ENCODE measurements at places on chromosomes 1 and 21.

DNA sequence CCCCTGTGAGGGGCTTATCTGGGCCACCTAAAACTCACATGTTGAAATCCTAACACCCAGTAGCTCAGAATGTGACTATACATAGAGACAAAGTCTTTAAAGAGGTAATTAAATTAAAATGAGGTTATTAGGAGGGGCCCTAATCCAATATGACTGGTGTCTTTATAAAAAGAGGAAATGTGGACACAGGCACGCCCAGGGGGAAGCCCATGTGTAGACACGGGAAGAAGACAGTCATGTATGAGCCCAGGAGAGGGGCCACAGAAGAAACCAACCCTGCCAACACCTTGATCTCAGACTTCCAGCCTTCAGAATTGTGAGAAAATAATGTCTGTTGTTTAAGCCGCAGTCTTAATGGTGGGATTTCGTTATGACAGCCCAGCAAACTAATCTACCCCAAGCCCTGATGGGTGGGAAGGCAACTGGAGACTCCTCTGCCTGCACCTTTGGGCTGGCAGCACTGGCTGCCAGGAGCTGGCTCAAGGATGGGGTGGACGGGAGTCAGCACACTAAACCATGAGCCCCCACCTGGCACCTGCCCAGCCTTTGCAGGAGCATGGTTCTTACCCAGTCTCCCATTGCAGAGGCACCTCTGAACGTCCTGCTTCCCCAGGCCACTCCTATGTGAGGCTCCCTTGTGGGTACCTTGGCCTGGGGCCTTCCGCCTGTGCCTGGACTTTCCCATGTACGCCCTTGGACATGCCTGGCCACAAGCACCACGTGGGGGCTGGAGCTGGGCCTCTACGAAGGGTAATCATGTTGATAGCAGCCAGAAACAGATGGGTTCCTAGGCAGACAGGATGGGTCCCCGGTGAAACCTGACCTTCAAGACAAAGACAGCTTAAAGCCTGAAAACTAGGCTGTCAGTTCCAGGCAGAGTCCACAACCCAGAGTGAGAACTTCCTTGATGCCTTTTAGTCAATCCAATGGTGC is 57.1 kb upstream of the DMRTB1 start:
- peak; percentile 43 for DNase-seq

DNA sequence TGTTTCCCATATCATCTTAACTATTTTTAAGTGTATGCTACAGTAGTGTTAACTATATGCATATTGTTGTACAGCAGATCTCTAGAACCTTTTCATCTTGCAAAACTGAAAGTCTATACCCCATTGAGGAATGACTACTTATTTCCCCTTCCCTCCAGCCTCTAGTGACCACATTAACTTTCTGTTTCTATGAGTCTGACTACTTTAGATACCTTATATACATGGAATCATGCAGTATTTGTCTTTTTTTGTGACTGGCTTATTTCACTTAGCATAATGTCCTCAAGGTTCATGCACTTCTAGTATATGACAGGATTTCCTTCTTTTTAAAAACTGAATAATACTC is 96.5 kb upstream of the BTG3 start:
- no peak for DNase-seq

DNA sequence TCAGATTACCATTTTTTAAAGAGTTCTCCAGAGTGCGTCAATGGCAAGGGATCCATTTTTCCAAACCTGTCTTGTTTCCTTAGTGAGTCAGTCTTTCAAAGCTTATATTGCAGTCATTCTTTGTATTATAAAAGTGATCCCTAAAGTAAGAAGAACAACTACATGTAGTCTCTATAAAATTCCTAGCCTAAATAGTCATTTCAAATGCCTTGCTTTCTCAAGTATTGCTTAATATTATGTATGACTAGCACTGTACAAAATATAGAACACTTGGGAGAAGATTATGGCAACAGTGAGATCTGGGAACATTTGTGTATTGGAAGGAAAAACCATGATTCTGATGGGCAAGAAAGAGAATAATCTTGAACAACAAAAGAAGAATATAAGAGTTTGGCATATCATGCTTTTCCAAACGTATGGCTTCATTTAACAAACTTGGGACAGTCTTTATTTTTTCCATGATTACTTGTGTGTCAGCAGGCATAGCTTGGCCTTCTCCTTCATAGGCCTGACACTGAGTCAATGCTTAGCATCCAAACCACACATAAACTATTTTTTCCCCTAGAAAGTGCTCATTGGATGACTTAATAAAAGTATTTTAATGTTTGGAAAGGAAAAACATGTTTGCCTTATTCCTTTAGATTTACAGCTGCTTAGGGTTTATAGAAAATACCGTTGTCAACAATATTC is 547.4 kb downstream of the LTN1 start:
- no peak for DNase-seq

- no peak for DNase-seq
Observed at GRCh38 chr1:27136998-27137542, 17.9 kb downstream of the SLC9A1 start.

GRCh38 chr1:228902781-228903433 is 167.6 kb downstream of the RHOU start:
- peak; percentile 91 for DNase-seq

DNA sequence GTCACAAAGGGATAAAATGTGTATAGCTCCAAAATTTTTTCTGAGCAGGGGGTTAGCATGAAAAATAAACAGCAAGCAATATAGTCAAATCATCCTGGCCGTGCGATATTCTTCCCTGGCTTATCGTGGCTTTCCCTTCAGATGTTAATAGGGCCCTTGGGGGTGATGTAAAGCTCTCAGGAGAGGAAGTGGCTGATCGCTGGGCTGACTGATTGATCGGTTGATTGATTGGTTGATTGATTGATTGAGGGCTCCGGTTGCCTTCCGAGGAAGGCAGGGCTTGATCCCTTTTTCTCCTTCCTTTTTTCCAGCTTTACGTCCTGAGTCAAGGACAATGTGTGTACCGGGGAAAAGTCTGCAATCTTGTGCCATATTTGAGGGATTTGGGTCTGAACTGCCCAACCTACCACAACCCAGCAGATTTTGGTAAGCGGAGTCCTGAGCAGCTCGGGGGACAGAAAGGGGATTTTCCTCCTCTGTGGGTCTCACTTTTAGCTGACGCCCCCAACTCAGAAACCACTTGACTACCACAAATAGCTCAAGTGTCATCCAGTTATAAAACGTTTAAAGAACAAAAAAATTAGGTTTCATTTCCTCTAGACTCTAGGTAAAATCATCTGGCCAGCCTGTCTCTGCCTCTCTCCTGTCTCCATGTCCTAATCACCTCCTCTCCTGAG is 29.5 kb downstream of the TFF3 start:
- DNase-seq, result no peak

- DNase-seq, result no peak
Observed at GRCh38 chr1:154272999-154273563, 652 bp downstream of the HAX1 start.

DNA sequence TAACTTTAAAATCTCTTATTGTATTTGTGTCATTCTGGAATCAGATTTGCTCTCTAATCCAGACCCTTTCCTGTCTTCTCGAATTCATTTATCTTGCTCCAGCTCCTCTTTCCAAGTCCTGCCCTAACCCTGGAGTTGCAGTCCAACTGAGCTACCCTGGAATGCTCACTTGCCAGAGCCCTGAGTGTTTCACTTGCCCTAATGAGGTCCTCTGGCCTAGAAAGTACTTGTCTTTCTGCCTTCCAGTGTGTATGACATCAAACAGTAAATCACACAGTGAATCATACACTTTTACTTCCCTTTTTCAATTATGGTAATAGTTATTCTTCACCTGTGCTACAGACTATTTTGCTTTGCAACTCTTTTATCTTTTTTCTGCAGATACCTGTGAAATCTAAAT is 96.9 kb downstream of the NEK7 start:
- no peak for DNase-seq

- DNase-seq, result no peak
Observed at GRCh38 chr21:36609654-36610053, 89.3 kb upstream of the SIM2 start.

GRCh38 chr1:77371396-77371795 is 89.6 kb downstream of the AK5 start:
- DNase-seq, result no peak

DNA sequence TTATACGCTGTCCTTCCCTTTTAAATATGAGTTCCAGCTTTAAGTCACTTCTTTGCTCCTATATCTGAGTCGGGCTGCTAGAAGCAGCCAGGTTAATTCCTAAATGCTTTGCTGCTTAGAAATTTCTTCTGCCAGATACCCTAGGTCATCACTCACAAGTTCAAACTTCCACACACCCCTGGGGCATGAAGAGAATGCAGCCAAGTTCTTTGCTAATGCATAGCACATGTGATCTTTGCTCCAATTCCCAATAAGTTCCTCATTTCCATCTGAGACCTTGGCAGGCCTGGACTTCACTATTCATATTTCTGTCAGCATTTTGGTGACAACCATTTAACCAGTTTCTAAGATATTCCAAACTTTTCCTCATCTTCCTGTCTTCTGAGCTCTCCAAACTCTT is 14.5 kb upstream of the APP start:
- no peak for DNase-seq

GRCh38 chr1:115949156-115949555 is 27.2 kb upstream of the SLC22A15 start:
- DNase-seq, result no peak

- DNase-seq, result no peak
Observed at GRCh38 chr1:157429601-157430240, 122.6 kb downstream of the FCRL5 start.

GRCh38 chr1:41400225-41400624 is 39.0 kb downstream of the FOXO6 start:
- no peak for DNase-seq

- no peak for DNase-seq
Observed at GRCh38 chr21:44360159-44360558, 6.7 kb downstream of the TRPM2 start.

DNA sequence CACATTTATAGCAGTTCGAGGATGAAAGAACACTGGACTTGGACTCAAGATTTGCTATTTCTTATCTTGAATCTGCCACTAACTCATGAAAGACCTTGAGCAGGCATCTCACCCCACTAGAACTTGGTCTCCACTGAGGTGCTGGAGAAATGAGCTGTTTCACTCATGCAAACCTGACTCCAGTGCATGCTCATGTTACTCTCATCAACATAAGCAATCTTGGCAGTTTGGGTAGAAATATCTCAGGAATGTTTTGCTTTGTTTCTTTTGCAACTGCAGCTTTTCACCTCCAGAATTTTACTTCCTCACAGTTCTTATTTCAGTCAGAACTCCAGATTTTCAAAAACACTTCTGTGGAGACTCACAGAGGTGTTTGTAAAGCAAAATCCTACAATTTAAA is 46.2 kb upstream of the DAB1 start:
- DNase-seq, result no peak

DNA sequence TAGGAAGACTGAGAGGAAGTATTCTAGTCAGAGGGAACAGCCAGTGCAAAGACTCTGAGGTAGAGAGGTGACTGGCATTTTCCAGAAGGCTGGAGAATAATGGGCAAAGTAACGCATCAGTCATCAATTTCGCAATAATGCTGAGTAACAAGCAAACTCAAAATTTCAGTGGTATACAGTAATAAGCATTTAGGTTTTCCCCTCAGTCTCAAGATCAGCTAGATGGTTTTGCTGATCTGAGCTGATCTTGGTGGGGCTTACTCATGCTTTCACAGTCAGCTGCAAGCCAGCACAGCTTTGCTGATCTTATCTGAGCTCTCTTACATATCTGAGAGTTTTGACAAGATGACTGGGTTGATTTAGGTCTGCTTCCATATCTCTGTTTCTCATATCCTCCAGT is 108.7 kb downstream of the TSEN15 start:
- no peak for DNase-seq

DNA sequence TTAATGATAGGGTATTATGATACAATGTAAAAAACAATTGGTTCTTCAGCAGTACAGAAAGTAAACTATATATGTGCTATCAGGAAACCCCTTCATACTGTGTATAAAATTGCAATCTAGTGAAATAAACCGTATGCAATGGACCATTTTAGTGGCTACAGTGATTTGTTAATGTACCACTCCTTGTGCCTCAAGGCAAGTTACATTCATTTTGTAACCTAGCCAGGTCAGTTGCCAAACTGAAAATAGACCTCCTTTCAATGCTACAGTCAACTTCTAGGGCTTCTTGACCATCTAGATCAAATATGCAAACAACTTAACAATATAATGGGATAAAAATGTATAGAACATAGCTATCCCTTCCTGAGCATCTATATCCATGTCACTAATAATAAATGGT is 52.0 kb upstream of the RAVER2 start:
- DNase-seq, result no peak

DNA sequence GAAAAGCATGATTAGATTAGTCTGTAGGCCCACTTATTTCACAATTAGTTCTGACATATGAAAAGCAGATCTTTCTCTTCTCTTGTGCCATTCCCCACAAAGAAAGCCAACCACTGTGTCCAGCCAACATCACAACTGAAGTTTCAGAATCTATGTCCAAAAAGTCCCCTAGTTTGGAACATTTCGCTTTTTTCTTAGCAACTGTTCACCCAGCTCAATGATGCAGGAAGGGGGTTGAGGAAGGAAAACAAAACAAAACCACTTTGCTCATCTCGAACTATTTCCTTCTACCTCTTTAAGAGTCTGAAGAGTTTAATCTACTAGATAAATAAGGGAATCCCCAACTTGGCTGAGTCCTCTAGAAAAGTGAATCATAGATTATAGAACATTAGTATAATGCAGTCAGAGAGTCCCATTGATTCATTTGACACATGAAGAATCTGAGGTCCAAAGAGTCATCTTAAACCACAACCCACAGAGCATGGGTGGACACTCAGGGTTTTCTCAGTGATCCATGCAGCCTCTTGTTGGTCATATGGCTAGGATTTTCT is 159.3 kb upstream of the SGIP1 start:
- DNase-seq, result no peak

DNA sequence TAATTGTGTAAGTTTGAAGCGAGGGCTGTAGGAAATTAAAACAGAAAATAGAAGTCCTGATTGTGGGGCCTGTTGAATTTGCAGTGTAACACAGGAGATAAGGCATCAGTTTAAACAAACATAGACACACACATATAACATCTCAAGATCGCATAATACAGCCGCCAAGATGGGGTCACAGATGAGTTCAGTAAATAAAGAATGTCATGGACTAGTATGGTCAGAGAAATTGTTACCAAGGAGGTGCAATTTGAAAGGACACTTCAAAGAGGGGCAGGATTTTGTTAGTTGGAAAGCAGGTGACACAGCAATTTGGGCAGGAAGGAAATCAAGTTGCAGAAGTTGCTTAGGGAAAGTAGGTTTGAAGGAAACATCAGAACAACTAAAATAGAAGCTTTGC is 450.0 kb downstream of the USP25 start:
- DNase-seq, result no peak

DNA sequence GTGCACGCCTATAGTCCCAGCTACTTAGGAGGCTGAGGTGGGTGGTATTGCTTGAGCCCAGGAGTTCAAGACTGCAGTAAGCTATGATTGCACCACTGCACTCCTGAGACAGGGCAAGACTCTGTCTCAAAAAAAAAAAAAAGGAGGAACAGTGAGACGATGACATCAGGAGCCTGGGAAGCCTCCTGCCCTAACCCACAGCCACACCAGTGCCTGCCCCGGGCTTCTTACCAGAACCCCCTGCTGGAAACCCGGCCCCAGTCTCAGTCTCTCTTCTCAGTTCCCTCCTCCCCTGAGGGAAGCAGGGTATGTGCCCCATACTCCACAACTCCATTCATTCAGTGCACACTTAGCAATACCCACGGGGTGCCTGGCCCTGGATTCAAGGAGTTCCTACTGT is 9.1 kb downstream of the COL8A2 start:
- DNase-seq, result no peak

All from vagina (tissue), 2 donors.